CD14-positive monocyte (primary cell): ENCODE measurements at places on chromosomes 4 and X.

DNA sequence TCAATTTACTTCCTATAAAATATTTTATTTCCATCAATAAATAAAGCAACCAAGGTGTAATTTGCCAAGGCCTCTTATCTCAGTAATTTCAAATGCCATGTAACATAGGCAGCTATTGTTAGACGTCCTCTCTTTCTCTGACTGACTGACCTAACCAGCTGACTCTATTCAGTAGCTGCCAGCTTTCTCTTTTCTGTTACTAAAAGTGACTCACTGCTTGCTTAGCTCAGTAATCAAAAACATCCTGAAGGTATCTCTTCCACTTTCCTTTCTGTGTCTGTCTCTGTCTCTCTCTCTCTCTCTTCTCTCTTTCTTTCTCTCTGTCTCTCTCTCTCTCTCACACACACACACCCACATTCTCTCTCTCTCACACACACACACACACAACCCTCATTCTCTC is 134.2 kb downstream of the SPOCK3 start:
- DNase-seq: no peak

DNA sequence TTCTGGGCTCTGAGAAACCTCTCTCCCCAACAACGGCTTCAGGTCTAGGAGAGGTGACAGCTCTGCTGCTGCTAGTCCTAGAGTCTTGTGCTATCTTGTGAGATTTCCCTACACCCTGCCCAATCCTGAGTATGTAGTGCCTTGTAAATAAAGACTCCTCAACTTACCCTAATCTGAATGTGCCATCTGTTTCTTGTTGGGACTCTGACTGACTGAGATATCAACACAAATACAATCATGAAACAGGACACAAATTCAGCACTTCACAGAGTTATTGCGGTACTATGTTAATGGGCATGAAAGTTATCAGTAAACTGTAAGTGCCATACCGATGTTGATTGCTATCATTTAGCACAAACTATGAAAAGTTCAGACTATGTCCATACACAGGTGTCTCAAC is 529.0 kb upstream of the FTHL17 start:
- no peak for DNase-seq

- DNase-seq: no peak
Measured at GRCh38 chrX:110204986-110205385, 112.9 kb downstream of the AMMECR1 start.

DNA sequence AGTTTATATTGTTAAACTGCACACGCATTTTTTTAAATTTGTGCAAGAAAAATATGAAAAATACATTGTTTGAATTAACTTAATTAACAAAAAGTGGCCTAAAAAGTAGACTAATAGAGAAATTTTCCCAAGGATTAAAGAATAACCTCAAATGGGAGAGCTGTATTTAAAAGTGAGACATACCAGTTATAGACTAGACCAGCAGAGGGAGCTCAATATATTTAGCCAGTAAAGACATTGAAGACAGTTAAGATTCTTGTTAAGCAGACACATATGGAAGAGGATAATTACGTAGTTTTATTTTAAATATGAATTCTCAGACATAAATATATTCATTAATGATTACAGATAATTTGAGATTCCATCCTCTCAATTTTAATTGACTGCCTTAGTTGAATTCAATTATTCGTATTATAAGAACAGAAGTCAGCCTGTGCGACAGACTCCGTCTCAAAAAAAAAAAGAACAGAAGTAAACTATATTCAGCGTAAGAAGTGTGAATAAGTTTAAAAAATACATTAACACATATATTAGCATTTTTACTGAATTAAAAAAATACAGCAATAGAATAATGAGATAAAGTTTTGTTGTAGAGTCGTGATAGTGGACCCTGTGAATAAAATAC is 64.8 kb downstream of the GLRA3 start:
- DNase-seq: no peak

GRCh38 chr4:7547368-7548040 is 112.8 kb upstream of the PSAPL1 start:
- no peak for DNase-seq

DNA sequence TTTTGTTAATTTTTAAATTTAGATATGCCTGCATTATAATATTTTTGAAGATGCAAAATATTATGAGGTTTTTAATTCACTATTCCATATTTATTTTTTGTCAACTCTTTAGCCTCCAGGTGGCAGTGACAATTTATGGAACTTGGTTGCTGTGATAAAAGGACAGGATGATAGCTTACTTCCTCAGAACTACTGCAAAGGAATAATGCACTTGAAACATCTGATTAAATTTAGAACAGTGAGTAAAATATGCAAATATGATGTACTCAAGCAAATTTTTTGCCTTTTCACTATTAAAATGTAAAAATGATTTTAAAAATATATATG is 45.1 kb downstream of the SPATA4 start:
- peak; percentile 10 for DNase-seq

DNA sequence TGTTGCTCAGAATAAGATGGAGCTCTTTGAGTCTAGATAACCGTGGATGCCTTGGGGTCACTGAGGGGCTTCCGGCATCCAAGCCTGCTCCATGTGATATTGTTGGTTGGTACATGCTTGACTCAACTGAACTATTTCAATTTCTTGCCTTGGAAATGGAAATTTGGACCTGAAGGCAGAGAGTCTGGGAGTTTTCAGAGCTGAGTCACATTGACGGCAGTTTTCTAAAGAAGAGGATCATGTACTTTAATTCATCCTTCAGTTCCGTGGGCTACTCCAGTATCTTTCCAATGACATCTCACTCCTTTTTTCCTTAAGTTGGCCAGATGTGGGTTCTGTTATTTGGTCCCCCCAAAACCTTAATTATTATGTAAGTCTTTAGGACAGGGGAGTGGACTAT is 100.5 kb downstream of the MFAP3L start:
- DNase-seq: no peak

- peak; percentile 19 for DNase-seq
Measured at GRCh38 chr4:183256756-183257385, 63.2 kb downstream of the CLDN22 start.

DNA sequence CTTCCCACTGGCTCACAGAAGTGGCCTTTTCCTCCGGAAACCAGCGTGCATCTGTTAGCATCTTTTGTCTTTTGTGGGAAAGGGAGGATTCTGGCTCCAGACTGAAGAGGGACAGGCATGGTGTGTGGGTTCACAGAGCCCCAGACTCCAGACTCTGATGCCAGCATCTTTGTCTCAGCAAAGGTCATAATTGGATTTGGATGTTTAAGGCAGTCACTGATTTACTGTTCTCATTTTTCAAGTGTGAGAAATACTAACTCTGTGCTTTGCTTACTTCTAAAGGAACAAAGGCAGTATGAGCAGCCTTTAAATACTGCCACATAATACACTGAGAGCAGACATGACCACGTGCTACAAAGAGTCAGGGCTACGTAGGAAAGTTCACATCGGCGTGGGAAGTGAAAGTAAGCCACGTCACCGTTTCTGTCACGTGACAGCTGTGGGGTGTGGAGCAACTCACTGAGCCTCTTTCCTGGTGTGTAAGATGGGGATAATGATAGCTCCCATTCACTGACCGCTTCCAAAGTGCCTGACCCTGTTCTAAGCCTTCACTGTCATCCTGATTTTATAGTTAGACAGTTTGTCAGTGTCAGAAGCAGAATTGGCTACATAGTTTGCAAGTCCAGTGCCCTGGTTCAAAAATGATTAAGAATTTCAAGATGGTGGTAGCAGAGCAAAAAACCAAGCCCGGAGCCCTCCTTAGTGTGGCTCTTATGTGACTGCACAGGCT is 24.8 kb upstream of the TMSB4X start:
- peak; percentile 91 for DNase-seq

DNA sequence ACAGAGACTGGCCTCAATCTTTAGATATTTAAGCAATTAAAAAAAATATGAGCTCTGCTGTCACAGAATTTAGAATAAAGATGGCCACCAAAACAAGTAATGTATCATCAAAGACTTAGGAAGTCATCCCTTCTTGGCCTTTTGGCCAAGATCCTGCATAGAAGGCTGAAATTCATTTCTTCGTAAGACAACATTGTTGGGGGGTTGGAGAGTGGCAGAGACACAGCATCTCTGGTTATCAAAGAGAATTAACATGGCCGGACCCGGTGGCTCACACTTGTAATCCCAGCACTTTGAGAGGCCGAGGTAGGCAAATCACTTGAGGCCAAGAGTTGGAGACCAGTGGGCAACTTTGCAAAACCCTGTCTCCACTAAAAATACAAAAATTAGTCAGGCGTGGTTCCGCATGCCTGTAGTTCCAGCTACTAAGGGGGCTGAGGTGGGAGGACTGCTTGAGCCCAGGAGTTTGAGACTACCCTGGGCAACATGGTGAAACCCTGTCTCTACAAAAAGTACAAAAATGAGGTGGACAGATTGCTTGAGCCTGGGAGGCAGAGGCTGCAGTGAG is 4.0 kb downstream of the PPM1K start:
- no peak for DNase-seq

DNA sequence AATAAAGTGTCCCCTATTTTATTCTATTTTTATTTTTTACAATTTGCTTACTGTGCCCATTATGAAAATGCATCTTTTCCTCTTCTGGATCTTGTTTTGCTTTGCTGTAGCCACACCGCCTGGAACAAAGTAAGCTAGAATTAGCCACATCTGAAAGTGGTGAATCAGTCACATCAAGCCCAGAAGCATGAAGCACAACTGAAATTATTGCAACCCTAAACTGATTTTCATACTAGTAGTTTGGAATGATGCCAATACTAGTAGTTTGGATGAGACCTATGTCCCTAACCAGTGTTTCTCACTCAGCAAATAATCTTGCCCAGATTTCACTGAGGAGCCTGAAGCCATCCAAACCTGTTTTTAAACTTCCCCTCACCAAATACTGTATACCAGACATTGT is 303.0 kb downstream of the EPHA5 start:
- DNase-seq: no peak

GRCh38 chrX:130772776-130773143 is 130.2 kb downstream of the ENOX2 start:
- DNase-seq: no peak

DNA sequence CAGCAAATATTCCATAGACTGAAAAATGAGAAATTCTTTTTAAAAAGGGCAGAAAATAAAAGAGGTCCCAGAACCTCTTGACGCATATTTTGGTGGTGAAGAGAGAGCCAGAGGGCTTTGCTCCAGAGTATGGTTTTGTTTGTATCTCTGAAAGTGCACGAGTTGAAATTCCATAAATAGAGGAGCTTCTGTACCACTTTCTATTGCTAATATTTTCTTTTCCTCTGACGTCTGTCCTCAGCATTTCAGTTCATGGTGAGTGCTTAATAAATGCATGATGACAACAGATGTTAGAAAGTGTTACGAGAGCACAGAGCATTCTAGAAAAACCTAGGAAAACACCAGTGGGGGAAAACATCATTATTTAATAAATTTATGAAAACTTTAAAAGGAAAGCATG is 145.6 kb downstream of the AMELX start:
- DNase-seq: no peak

GRCh38 chr4:183333983-183334382 is 11.8 kb upstream of the CLDN24 start:
- no peak for DNase-seq

DNA sequence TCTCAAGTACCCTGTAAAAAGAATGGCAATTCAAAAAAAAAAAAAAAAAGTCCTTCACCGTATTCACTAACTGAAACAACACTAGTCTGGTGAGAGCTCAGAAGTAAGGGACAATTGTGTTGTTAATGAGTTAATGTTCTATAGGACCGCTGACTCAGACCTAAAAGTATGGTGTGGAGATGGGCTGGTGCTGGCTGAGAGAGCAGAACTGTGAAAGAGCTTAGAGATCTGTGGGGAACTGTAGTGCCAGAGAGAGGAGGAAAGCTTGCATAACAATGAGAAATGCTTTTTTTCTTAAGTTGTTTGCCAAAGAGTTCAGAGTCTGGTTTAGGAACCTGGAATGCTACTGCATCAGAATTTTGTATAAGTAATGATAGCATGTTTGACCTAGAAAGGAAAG is 65.1 kb downstream of the LHFPL1 start:
- no peak for DNase-seq

DNA sequence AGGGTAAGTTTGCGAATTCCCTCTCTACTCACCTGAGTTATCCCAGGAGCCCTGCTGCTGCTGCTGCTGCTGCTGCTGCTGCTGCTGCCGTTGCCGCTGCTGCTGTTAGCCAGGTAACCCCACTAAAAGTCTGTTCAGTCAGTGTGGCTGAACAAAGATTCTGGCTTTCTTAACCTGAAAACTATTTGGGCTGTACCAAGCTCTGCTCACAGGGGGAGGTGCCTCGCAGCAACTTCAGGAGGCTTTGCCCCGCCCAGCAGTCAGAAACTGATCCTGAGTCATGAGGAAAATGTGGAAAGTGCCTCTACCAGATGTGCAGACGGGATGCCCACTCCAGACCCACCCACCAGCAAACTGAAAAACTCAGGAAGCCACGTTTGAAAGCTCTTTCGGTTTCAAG is at the start of gene CAPN6:
Gene CAPN6, minus strand, starts transcription at position 145 of the 400 bp plus-strand sequence. CDS start 6,547 bp downstream, outside the sequence.
- DNase-seq: no peak

- peak; percentile 13 for DNase-seq
Measured at GRCh38 chrX:29488919-29489318, 726.4 kb upstream of the MAGEB2 start.

GRCh38 chrX:101232316-101232715 is 12.7 kb downstream of the DRP2 start:
- no peak for DNase-seq

DNA sequence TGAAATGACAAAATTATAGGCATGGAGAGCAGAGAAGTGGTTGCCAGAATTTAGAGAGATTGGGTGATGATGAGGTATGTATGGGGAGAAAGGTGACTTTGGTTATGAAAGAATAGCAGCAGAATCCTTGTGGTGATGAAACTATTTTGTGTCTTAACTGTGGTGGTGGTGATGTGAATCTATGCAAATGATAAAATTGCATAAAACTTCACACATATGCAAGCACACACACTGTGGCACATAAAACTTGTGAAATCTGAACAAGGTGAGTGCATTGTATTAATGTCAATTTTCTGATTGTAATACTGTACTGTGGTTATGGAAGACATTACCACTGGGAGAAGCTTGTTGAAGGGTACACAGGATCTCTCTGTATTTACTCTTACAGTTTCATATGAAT is 91.0 kb downstream of the IL15 start:
- DNase-seq: no peak

GRCh38 chrX:2351999-2352995 is 148.5 kb downstream of the DHRSX start:
- no peak for DNase-seq

GRCh38 chr4:38728631-38729141 is 54.1 kb downstream of the TLR10 start:
- DNase-seq: no peak

- DNase-seq: peak; percentile 33
Measured at GRCh38 chrX:15915959-15916703, 61.5 kb upstream of the AP1S2 start.

GRCh38 chr4:25712611-25713010 is 57.0 kb downstream of the SLC34A2 start:
- DNase-seq: no peak

GRCh38 chr4:25638806-25639205 is 16.8 kb upstream of the SLC34A2 start:
- DNase-seq: no peak

- no peak for DNase-seq
Measured at GRCh38 chrX:23331701-23332100, 2.9 kb upstream of the PTCHD1 start.

DNA sequence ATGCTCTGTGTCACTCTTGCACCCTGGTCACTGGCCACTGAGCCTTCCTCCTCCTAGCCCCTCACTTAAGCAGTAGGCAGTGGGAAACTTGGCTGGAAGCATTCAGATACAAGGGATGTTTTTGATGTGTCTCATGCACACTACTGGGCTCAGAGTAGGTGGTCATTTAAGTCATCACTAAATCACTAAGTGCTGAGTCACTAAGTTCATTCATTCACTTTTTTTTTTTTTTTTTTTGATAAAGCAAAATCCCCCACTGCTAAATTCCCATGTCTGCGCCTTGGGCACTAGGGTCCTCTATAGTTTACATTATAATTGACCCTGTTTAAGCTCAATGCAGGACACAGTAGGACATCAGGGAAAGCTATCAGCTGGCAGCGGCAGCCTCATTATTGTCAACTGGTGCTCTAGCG is 182.4 kb upstream of the MBNL3 start:
- DNase-seq: no peak
